ENCODE measurements at places on chromosomes 7 and 10.

DNA sequence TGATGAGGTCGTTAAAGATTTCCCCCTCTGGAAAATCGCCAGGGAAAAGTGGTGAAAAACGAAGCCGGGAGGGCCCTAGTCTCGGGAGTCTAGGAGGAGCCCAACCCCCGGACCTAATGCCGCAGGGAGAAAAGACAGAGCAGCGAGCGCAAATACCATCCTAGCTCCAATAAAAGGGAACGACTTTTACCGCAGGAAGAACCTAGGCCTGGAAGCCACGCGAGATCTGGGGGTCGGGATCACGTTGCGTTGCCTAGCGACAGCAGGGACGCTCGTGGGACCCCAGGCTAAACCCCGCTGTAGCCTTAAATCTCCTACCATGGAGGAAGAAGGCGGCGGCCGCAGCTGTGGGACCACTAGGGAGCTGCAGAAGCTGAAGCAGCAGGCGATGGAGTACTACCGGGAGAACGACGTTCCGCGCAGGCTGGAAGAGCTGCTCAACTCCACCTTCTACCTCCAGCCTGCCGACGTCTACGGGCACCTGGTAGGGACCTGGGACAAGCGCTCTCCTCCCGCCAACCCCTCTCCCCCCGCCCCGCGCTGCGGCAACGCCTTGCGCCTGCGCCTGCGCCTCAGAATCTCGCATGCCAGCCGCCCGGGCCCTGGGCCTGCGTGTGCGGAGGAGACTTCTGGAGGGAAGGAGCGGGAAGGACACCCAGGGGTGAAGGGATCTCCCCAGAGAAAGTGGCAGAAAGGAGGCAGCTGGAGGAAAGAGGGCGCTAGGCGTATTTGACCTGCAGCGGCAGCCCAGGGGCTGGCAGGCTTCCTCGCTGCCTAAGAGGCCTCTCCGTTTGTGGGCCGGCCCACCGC, at the start of gene ENO4:
TSS of gene ENO4 (plus strand) at position 252 of the 810 bp plus-strand sequence. CDS start at position 320, 68 bp downstream.
- DNase-seq: peak; percentile 94

- no peak for DNase-seq
These were observed 79.5 kb downstream of the BEND7 start for GRCh38 chr10:13449296-13449695.

GRCh38 chr7:133936074-133936473, 191.1 kb upstream of the LRGUK start:
- DNase-seq: no peak

GRCh38 chr10:86585037-86585929, 63.7 kb upstream of the WAPL start:
- DNase-seq: peak; percentile 90

DNA sequence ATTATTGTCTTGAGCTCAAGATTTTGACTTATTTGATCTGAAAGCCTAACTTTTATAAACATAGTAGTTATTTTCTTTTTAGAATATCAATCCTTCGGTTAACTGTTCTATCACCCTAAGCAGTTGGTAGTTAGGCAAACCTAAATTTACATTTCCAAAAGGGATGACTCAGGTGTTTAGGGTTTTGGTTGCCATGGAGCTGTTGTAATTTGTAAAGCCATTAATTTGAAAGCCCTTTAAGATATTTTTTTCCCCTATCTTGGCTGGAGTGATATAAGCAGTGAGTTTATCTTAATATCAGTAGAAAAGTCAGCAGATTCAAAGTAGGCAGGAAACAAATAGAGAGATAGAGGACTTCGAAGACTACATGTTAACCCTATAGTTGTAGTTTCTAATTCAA, 1472.6 kb upstream of the CELF2 start:
- DNase-seq: no peak

DNA sequence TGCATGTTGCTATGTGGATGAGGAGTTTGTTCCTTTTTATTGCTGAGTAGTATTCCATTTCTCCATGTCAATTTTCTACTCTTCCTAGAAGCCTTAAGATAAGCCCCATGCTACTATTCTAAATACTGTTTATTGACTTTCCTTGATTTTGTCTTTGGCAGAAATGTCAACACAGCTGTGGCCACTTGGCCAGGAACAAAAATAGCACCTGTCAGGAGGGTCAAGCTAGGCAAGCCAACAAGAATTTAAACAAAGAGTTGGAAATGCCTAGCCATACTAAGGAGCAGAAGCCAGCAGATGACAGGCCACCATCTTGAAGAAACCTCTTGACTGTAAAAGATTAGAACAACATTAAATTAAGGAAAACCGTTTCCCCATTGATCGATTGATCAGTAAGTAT, 34.7 kb downstream of the JAZF1 start:
- DNase-seq: no peak

DNA sequence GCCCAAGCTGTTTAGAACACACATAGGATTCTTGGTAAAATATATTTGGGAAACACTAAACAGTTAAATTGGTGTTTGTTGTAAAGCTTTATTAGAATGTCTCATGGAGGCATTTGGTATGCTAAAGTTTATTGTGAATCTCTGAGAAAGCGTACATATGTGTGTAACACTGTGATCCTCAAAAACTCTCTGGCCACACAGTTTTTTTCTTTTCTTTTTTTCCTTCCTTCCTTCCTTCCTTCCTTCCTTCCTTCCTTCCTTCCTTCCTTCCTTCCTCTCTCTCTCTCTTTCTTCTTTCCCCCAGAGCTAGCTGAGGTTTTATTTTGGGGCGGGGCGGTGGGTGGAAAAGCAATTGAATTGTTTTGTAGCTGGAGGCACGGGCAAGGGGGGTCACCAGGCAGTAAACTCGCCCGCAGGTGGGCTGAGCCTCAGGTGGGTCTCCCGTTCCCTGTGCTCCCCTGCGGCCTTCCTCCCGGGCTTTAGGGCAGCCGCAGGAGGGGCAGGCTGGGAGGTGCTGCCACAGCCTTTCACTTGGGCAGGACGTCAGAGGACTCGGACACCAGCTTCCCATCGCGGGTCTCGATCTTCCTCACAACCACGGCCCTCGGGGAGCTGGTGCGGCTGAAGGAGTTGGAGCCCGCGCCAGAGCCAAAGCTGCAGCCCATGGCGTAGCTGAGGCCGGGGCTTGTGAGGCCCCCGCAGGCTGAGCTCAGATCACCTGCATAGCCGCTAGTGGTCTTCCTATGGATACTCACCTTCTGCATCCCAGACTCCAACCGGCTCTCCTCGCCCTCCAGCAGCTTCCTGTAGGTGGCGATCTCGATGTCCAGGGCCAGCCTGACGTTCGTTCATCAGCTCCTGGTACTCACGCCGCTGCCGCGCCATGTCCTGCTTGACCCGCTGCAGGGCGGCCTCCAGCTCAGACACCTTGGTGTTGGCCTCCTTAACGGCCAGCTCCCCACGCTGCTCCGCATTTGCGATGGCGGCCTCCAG, 459.0 kb downstream of the GATA3 start:
- no peak for DNase-seq

DNA sequence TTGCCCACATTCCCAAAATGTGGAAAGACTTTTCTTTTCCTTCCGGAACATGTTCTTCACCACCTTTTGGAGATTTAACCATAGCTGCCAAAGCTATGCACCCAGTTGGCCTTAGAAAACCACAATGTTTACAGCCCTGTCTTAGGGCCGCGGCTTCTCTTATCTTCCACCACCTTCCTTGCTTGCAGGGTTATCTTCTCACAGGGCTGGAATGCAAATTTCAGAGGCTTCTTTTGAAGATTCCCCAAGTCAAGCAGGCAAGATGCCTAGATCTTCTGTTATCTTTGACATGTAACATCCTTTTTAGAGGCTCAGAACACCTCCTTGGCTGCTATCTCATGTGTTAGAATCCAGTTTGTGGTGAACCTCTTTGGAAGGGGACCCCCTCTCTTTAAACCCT, 11.1 kb downstream of the KCTD7 start:
- DNase-seq: no peak

DNA sequence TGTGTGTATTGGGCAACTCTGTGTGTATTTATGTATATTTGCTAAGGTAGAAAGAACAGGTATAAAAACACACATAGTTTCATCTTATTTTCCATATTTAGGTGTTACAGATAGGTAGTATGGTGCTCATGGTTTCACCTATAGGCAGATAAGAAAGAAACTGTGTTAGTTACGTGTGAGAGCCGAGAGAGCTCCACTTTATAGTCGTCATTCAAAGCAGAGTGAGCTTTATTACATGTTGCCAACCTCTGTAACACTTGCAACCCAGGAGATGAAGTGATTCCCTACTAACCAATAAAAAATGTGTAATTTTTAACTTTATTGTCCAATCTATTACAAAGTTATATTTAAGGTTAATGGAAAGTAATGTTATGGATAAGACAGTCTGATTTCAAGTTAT, 121.3 kb downstream of the AGMO start:
- no peak for DNase-seq

- DNase-seq: no peak
These were observed 73.4 kb downstream of the SORCS1 start for GRCh38 chr10:107091126-107091525.

DNA sequence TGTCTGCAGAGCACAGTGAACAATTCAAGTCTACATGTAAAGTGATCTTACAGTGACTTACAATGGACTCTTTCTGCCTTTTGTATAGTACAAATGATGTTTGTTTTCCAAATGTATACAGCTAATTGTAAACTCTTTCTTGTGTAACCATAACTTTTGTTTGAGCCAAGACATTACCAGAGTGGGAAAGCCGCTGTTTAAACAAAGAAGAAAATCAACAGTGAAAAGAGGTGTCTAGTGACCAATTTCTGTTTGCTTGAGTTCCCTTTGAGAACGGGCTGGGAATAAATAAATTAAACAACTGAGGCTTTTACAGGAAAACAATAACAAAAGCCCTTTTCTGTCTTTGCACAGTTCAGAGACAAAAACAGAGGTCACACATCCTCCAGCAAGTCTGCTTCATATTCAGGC, 1163.4 kb downstream of the CNTNAP2 start:
- no peak for DNase-seq

DNA sequence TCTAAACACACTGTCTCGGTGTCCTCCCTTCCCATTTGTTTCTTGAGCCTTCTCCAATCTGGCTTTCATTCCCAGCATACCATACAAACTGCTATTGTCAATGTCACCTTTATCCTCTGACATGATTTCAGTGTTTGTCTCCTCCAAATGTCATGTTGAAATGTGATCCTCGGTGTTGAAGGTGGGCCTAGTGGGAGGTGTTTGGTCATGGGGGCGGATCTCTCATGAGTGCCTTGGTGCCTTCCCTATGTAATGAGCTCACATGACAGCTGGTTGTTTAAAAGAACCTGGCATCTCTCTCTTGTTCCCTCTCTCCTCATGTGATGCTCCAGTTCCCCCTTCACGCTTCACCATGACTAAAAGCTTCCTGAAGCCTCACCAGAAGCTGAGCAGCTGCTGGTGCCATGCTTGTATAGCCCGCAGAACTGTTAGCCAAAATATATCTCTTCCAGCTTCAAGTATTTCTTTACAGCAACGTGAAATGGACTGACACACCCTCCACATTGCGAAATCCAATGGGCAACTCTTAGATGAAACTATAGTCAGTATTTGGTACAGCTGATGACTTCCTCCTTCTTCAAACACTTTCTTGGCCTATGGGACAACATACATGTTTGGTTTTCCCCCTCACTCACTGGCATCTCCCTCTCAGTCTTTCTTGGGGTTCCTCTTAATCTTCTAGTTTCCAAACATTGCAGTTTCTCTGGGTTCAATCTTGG, 27.8 kb downstream of the RNLS start:
- no peak for DNase-seq

- DNase-seq: no peak
These were observed 228.8 kb downstream of the HDAC9 start for GRCh38 chr7:18724318-18724717.

DNA sequence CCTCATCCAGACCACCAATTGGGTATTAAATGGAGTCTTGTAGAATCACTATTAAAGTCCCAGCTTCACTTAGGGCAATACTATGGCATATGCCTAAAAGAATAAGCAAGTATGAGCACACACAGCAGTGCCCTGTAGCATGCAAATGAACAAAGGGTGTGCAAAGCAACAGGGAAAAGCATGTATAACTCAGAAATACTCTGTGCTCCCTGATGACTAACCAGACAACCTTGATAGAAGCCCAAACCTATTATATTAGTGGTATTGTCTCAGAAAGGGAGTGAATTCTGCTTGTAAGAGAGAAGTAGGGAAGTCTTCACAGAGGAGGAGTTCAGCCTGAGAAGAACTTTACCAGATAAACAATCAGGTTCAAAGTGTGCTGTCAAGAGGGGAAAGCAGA, 131.2 kb downstream of the DGKI start:
- DNase-seq: no peak

DNA sequence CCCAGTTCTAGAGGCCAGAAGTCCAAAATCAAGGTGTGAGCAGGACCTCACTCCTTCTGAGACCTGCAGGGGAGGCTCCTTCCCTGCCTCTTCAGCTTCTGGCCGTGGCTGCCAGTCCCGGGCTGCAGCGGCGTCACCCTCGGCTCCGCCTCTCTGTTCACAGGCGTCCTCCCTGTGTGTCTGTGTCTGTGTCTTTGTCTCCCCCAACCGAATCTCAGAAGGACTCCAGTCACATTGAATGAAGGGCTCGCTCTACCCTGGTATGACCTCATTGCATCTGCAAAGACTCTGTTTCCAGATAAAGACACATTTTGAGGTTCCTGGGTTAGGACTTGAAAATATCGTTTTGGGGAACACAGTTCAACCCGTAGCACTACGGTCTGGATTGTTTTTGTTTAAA, 33.1 kb upstream of the GALNT11 start:
- no peak for DNase-seq

DNA sequence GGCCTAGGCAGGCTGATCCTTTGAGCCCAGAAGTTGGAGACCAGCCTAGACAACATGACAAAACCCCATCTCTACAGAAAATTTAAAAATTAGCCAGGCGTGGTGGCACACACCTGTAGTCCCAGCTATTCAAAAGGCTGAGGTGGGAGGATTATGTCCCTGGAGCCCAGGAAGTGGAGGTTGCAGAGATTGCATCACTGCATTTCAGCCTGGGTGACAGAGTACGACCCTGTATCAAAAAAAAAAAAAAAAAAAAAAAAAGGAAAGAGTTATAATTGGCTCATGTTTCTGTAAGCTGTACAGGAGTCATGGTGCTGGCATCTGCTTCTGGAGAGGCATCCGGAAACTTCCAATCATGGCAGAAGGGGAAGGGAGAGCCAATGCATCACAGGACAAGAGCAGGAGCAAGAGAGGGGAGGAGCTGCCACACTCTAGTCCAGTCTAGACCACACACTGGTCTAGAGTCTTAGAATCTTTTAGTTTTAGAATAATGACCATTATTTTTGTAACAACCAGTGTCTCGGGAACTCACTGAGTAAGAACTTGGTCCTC, 16.8 kb downstream of the DOCK1 start:
- no peak for DNase-seq

GRCh38 chr7:94297397-94297838, 97.3 kb upstream of the COL1A2 start:
- no peak for DNase-seq

- no peak for DNase-seq
These were observed 44.3 kb downstream of the SORBS1 start for GRCh38 chr10:95516774-95517373.

- DNase-seq: no peak
These were observed 8.6 kb downstream of the POLD2 start for GRCh38 chr7:44114586-44115310.

All from osteocyte (in vitro differentiated cells).